ENCODE measurements at places on chromosomes 3 and 15.

- DNase-seq, result no peak
Measured at GRCh38 chr15:37246065-37246464, 145.7 kb upstream of the MEIS2 start.

DNA sequence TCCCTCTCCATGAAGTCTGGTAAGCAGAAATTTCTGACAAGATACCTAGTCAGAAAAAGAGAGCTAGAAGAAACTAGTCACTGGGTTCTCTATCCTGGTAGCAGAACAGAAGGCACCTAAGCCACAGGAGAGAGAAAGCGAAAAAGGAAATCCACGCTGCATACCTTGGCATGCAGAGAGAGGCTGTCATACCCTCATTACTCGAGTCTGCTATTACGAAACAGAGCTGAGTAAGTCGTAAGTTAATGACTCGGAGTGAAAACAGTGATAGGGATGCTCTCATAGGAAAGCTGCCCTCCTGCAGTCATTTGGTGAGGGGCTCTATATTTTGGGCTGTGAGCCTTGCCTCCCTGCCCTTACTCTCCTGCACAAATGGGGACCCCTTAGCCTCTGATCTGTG lies 16.2 kb downstream of the CLRN1 start:
- DNase-seq, result no peak

GRCh38 chr3:66133050-66133757 lies 87.6 kb upstream of the SLC25A26 start:
- no peak for DNase-seq

GRCh38 chr15:31869686-31870307 lies 160.5 kb upstream of the CHRNA7 start:
- no peak for DNase-seq

DNA sequence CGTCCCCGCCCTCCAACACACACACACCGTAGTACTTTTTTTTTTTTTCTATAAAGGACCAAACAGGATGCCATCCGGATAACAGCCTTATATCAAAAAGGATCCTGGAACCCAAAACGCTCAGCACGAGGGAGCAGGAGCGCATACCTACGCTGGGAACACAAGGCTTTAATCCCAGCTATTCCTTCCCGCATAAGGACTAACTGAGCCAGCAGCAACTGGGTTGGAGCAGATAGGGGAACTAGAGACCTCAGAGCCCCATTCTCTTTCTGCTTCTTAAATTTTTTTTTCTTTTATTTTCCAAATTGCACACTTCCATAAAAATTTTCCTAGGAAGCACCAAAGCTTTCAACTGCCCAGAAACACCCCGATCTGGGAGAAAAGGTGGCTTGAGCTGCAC lies 1.3 kb downstream of the TRANK1 start:
- no peak for DNase-seq

GRCh38 chr3:73473181-73473897 lies 151.4 kb downstream of the PDZRN3 start:
- DNase-seq, result no peak

DNA sequence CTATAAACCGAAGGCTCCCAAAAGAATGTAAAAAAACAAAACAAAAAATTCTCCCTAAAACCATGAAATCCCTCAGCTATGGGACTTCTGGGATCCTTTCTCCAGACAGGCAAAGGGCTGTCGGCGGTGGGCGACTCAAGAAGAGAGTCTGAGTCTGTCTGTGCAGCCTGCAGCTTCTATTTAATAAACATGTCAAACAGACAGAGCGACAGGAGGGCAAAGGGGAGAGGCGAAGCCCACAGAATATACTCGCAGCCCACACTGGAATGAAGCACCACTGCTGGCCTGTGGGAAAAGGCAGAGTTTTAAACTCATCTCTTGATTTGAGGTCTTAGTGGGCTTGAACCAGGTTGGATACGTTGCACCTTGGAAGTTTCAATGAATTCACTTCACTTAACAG lies 40.2 kb downstream of the ISL2 start:
- no peak for DNase-seq
